ENCODE measurements at places on chromosomes 1 and 21. TPM values are rescaled to one million over a fixed set of nuclear protein-coding genes. Genes with fewer than 3 reads are reported as not detected.

The SLC44A3 gene
- total RNA-seq, result 1.6 TPM

The GPA33 gene
- total RNA-seq, result not detected

The SSU72 gene
- total RNA-seq, result 108 TPM

The AADACL4 gene
- total RNA-seq, result not detected

The HORMAD1 gene
- total RNA-seq, result 9.5 TPM

The KCNA3 gene
- not detected for total RNA-seq

The GLMN gene
- 6.3 TPM for total RNA-seq

The SIM2 gene
- 6.7 TPM for total RNA-seq

The DNALI1 gene
- not detected for total RNA-seq

The EFNA4 gene
- 15.2 TPM for total RNA-seq

The OR2AK2 gene
- not detected for total RNA-seq

The PAPPA2 gene
- 0.01 TPM for total RNA-seq

The AKIRIN1 gene
- total RNA-seq, result 44.5 TPM

The CD1B gene
- not detected for total RNA-seq

The PTGFR gene
- not detected for total RNA-seq

The SCYL3 gene
- total RNA-seq, result 3.1 TPM

The NFASC gene
- 1.1 TPM for total RNA-seq

The PLA2G2F gene
- total RNA-seq, result not detected

The FMN2 gene
- total RNA-seq, result 4.0 TPM

The PROK1 gene
- total RNA-seq, result not detected

The AIRE gene
- not detected for total RNA-seq

The CFAP107 gene
- not detected for total RNA-seq

The SLC30A10 gene
- 0.05 TPM for total RNA-seq

The PRAMEF13 gene
- total RNA-seq, result not detected

Measured in A549 treated with Hydrocortisone at 1 μM for 4 hours (cell line).